Frontal cortex (tissue), 4 donors: ENCODE measurements at places on chromosomes 16 and 17. TPM values are rescaled to one million over a fixed set of nuclear protein-coding genes. Genes with fewer than 3 reads are reported as not detected.

Gene TMEM100
- 3.3 TPM for total RNA-seq

Gene ZACN
- total RNA-seq = not detected

Gene CLEC10A
- total RNA-seq = not detected

Gene EVPL
- total RNA-seq = not detected

Gene PIMREG
- total RNA-seq = 4.1 TPM

Gene ZNRF1
- 19.2 TPM for total RNA-seq

Gene DHRS7C
- not detected for total RNA-seq

Gene SLC2A4
- under 0.01 TPM for total RNA-seq

Gene ASPA
- total RNA-seq = 0.41 TPM

Gene DNAAF1
- 0.41 TPM for total RNA-seq

Gene RRAD
- 2.4 TPM for total RNA-seq

Gene CDH8
- total RNA-seq = 39.9 TPM

Gene ACSM2A
- not detected for total RNA-seq
